Neuronal stem cell (in vitro differentiated cells): ENCODE measurements at places on chromosomes 6 and 20.

DNA sequence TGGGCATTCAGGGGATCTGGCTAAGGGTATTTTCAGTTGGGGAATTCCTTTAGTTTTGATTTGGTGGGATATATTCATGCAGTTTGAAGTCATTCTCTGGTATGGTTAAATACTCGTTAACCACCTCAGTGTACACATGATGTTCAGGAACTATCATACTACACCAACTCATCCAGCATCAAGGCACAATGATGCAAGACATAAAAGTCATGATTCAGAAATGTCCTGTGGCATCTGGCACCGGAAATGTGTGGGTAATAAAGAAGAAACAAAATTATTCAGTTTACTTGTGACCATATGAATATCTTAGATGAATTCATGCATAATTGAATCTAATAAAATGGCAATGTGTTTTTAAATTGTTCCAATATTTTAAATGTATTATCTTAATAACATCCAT is 129.0 kb upstream of the BMP5 start:
- H3K4me1 ChIP-seq: no peaks in the 10 kb centered on the region
- no peak overlapping the region for H3K4me3 ChIP-seq
- H3K36me3 ChIP-seq: no peaks in the 10 kb centered on the region
- H3K27me3 ChIP-seq: no peaks in the 10 kb centered on the region

- no peaks in the 10 kb centered on the region for H3K27me3 ChIP-seq
- no peak overlapping the region for H3K4me3 ChIP-seq
- no peak for DNase-seq
Observed at GRCh38 chr6:56101141-56101553, 146.2 kb downstream of the COL21A1 start.

DNA sequence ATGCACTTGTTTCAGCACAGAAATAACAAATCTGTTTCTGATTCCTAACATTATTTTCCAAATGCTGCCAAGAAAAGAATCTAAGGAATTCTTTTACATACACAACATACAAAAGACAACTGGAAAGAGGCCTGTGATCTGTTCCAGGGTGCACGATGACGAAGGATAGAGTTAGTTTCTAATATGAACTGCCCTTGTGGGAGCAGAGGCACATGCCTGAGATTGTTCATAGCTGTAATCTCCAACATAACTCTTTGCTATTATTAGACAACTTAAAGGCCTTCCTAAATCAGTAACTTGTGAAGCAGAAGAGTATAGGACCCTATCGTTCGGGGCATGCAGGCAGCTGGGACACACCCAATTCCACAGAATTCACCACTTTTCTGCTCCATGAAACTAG is 41.2 kb upstream of the NHSL1 start:
- H3K4me1 ChIP-seq: peaks cover 7% of the 10 kb centered on the region
- no peak for DNase-seq
- no peaks in the 10 kb centered on the region for H3K27me3 ChIP-seq
- no peaks in the 10 kb centered on the region for H3K36me3 ChIP-seq
- H3K27ac ChIP-seq: no peak overlapping the region

DNA sequence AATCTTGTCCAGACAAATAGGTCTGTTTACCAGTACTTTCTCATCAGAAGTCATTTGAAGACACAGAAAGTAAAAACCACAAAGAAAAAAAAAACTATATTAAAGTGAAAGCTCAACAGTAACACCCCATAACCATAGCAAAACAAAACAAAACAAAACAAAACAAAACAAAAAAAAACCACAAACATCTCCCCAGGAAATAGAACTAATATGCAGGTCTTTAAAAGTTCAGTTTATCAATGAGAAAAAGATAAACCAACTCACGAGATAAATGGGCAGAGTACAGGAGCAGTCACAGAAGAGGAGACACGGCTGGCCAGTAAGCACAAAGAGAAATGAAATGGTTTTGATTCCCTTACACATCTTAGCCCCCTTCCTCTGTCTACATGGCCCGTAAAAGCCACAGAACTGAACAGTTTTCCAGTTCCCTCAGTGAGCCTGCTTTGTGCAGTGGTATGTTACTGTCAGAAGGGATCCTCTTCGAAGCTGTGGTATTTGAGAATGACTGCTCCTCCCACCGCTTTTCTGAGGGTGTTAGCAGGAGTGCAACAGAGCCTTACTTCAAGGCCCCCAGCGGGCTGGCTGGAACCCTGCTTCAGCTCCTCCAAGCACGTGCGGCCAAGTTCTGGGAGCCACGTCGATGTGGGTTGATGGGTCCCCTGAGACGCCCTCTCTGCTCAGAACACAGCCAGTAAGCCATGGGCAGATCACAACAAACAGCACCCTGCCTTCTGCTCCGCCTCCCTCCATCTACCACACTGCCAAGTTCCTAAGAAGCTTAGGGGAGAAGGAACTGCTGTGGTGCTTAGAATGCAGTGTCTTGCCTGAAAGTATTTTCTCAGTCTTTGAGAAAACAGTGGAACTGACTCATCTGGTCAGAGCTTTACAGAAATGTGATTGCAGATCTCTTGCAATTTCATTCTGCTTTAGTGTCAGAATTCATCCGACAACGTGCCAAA is 14.0 kb downstream of the UST start:
- no peak overlapping the region for H3K4me3 ChIP-seq
- peak; percentile 20 for DNase-seq
- no peaks in the 10 kb centered on the region for H3K36me3 ChIP-seq
- peak overlapping the region; percentile 34 for H3K27ac ChIP-seq

DNA sequence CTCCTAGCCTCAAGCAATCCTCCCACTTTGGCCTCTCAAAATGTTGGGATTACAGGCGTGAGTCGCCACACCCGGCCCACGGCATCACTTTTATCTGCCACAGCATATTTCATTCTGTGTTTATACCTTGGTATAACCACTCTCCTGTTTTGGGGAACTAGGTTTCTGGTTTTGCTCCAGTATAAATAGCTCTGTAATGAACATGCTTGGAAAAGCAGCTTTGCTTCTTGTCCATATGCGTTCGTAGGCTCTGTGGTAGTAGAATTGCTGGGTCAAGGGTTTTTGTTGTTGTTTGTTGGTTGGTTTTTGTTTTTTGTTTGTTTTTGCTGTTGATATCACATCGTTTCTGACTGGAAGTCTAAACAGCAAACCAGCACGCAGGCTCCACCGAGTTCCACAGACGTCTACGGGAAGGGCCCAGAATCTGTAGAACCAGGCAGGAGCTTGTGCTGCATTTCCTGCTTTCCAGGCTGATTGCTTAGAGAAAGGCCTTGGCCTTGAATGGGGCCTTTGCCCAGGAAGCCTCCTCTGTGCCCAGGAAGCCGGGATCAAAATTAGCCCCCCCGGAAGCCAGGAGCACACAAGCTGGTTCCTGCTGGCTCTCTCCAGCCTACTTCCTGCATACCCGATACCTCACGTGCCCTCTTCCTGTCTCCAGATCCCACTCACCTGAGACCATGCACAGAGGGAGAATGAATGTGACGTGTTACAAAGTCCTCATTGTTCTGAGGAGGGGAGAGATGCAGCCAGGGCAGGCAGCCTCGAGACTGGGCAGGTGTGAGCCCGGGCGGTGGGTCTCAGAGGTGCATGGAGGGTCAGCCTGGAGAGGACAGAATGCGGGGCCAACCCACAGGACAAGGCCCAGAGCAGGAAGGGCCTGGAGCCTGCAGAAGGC is 34.7 kb downstream of the AAR2 start:
- no peak for DNase-seq
- H3K4me1 ChIP-seq: peaks cover 10% of the 10 kb centered on the region
- peaks cover under 1% of the 10 kb centered on the region for H3K27me3 ChIP-seq
- H3K4me3 ChIP-seq: no peak overlapping the region
- H3K36me3 ChIP-seq: no peaks in the 10 kb centered on the region

DNA sequence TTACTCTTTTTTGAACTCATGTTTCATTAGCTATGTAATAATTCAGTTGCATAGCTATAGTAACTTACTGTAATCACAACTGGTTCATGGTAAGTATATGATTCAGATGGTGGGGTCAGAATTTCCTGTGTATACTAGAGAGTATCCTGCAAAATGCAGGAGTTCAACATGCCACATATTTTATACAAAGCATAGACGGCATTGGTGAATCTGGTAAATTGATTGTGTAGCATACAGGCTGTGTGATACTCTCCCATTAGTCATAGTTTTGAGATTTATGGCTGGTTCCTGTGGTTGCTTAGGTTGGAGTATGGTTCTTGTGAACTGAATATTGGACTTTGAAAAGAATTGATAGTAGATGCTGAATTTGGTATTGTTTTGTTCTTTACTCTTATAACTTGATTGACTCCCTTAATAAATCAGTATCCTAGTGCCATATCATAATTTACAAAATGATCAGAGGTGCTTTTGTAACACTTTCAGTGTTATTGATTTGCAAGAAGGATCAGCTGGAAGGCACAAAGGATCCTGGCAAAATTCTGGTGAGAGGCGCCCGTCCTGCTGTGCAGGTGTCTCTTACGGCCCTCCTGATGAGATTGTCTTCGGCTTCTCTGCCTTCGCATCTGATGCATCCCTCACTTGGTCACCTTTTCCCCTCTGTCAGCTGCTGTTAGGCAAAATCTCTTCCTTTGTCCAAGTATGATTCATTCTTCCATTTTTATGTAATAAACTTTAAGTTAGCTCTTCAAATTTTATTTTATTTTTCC is 22.6 kb downstream of the SNX9 start:
- H3K4me3 ChIP-seq: no peak overlapping the region
- H3K27me3 ChIP-seq: no peaks in the 10 kb centered on the region
- no peak overlapping the region for H3K27ac ChIP-seq
- no peaks in the 10 kb centered on the region for H3K36me3 ChIP-seq

GRCh38 chr6:133958791-133959190 is 5.8 kb downstream of the TBPL1 start:
- H3K36me3 ChIP-seq: no peaks in the 10 kb centered on the region
- no peak overlapping the region for H3K27ac ChIP-seq
- peaks cover 9% of the 10 kb centered on the region for H3K4me1 ChIP-seq
- DNase-seq: no peak

DNA sequence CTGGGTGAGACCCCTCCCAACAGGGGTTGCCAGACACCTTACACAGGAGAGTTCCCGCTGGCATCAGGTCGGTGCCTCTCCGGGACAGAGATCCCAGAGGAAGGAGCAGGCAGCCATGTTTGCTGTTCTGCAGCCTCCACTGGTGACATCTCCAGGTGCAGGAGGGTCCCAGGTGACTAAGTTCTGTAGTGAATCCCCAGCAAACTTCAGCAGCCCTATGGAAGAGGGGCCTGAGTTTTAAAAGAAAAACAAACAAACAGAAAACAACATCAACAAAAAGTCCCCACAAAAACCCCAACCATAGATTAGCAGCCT is 515.1 kb downstream of the FRK start:
- H3K27ac ChIP-seq: no peak overlapping the region
- H3K27me3 ChIP-seq: no peaks in the 10 kb centered on the region
- H3K4me1 ChIP-seq: no peaks in the 10 kb centered on the region

DNA sequence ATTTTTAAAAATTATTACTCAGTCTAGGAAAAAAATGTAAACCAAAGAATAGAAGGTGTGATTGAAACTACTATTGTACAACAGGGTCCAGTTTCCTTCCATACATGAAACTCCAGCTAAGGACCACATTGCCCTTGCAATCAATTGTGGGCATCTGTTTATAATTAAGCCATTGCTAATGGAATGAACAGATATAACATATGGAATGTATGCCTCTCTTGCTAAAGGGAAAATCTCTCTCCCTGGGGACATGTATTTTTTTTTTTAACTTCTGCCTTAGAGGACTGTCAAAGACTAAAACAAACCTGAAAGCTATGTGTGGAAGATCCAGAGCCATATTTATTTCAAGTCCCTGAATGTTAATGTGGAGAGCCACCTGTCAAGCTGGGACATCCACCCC is 336.8 kb upstream of the MANEA start:
- DNase-seq: no peak
- H3K36me3 ChIP-seq: no peaks in the 10 kb centered on the region
- H3K27me3 ChIP-seq: no peaks in the 10 kb centered on the region
- H3K4me3 ChIP-seq: no peak overlapping the region
- H3K4me1 ChIP-seq: no peaks in the 10 kb centered on the region
- H3K27ac ChIP-seq: no peak overlapping the region

DNA sequence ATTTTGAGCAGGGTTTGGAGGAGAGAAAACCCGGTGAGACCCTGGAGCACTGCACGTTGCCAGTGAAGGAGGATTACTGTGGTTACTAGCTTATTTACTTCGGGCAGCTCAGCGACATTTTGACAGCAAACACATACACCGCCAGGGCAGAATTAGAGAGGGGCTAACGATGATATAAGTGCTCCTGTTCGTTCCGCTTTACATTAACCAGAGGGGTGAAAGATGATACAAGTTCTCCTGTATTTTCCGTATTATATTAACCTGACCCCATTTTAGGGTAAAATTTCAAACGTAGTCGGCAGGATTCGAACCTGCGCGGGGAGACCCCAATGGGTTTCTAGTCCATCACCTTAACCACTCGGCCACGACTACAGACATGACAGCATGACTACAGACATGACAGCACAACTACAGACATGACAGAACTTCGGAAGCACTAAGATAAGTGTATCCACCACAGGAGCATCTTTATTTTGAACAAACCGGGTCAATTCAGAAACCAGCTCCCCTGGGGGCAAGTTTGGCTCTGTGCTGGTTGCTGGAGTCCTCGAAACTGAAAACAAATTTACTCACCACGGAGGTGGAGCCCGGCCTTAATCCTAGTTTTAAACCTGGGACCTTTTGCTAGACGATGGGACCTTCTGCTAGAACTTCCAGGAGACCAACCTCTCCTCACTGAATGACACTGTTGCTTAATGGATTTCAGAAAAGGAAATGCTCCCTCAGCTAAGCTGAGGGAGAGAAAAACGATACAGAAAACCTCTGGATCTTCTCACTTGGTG is 80.4 kb upstream of the ZNF184 start:
- H3K27me3 ChIP-seq: no peaks in the 10 kb centered on the region
- H3K4me3 ChIP-seq: peak overlapping the region; percentile 78
- peak overlapping the region; percentile 55 for H3K27ac ChIP-seq
- no peak for DNase-seq

DNA sequence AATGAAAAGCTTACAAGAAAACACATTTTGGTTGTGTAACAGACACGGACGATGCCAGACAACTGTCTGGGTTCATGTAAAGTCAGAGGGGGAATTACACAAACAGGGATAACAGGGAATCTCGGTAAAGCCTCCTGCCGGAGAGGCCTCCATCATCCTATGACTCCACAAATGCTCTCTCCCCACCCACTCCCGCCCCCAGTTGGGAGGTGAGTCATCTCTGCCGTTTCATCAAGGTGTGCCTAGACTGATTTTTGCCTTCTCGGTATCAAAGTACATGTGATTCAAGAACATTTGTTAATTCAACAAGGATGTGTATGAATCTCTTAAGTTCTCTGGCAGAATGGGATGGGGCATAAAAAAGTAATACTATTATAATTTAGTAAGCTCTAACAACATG is 304.9 kb upstream of the PRDM1 start:
- no peak overlapping the region for H3K27ac ChIP-seq
- no peaks in the 10 kb centered on the region for H3K36me3 ChIP-seq
- H3K4me3 ChIP-seq: no peak overlapping the region
- no peak for DNase-seq
- no peaks in the 10 kb centered on the region for H3K27me3 ChIP-seq
- H3K4me1 ChIP-seq: no peaks in the 10 kb centered on the region
